ENCODE measurements at places on chromosomes 2 and 18. TPM values are rescaled to one million over a fixed set of nuclear protein-coding genes. Genes with fewer than 3 reads are reported as not detected.

The IL37 gene
- total RNA-seq, result 1.7 TPM

DNA sequence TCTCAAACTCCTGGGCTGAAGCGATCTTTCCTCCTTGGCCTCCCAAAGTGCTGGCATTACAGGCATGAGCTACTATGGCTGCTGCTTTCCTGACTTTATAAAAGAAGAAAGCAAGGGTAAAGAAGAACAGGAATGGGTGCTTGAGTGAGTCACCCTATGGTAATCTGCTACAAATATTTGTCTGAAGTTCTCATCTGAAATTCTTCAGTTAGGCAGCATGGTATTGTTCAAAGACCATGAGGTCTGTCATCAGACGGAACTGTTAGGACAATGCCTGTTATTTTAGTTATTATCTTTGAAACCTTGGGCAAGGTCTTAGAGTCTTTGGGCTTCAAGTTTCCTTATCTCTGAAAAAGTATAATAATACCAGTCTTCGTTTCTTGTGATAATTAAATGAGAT lies 695.8 kb downstream of the RNF144A start:
- DNase-seq, result no peak
- no peak overlapping the region for H3K27ac ChIP-seq
- no peak overlapping the region for H3K4me3 ChIP-seq
- H3K27me3 ChIP-seq, result peaks cover 43% of the 10 kb centered on the region
- no peaks in the 10 kb centered on the region for H3K4me1 ChIP-seq

The BBS5 gene
- 0.38 TPM for total RNA-seq

DNA sequence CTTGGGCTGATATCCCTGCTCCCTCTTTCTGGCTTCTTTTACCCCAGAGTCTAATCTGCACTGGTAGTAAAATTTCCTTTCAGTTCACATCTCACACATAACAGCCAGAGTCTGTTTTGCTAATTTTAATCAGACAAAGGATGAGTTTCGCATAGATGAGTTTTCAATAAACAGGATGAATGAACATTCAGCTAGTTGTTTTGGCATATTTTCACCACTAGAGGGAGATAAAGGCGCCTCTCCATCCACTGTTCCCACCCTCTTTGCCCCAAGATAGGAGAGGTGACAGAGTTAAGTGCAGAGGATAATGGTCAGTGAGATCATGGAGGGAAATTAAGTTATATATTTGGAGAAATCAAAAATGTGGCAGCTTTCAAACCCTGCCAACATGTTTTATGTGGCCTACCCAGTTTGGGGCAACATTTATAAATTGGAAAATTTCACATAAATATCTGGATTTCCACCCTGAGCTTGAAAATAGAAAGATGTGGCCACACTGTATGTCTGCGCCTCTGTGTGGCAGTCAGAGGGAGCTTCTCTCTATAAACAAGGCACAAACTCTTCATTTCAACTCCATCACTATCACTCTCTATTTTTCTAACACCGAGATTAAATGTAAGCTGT lies 48.5 kb upstream of the DTNA start:
- no peak overlapping the region for H3K4me3 ChIP-seq
- H3K27ac ChIP-seq, result no peak overlapping the region
- H3K4me1 ChIP-seq, result peaks cover 5% of the 10 kb centered on the region
- no peak for DNase-seq
- no peaks in the 10 kb centered on the region for H3K27me3 ChIP-seq

DNA sequence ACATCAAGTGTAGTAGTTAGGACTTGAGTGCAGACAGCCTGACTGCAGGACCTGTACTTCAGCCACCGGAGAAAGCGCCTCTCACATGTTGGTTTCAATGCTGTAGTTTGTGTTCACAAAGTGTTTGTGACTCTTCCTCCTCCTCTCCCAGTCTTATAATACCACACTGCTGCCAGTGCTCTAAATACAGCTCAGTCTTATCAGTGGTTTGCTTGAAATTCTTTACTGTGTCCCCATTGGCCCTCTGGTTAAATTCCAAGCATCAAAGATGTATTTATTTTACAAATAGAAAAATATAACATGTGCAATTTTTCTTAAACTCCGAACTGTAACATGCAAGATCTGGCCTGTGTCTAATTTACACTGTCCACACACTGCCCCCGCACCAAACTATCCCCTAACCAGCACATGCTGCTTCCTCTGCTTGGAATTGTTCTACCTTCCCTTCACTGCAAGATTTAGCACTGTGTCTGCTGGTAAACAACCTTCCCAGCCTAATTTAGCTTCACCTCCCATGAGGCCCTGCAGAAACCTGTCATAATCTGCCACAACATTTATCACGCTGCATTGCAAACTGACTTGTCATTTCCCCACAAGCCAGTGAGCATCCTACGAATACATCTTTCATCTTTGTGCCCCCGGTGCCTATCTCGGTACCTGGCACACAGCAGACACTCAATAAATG lies 77.1 kb downstream of the SUMO1 start:
- no peak for DNase-seq
- H3K4me1 ChIP-seq, result no peaks in the 10 kb centered on the region
- no peak overlapping the region for H3K27ac ChIP-seq

DNA sequence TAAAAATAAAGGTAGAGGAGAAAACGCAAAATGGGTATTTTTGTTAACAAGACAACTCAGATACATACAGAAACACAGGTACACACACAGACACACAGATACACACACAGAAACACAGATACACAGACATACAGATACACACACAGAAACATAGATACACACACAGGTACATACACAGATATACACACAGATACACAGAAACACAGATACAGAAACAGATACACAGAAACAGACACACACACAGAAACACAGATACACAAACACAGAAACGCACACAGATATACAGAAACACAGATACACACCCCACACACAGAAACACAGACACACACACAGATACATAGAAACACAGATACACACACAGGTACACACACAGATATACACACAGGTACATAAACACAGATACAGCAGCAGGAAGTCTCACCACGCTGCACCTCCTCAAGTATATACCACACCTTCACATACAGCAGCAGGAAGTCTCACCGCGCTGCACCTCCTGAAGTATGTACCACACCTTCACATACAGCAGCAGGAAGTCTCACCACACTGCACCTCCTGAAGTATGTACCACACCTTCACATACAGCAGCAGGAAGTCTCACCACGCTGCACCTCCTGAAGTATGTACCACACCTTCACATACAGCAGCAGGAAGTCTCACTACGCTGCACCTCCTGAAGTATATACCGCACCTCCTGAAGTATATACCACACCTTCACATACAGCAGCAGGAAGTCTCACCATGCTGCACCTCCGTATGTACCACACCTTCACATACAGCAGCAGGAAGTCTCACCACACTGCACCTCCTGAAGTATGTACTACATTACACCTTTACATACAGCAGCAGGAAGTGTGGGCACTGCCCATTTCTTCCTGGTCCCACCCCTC lies 250.5 kb downstream of the HDAC4 start:
- H3K27me3 ChIP-seq, result no peaks in the 10 kb centered on the region
- no peak overlapping the region for H3K27ac ChIP-seq
- H3K36me3 ChIP-seq, result no peaks in the 10 kb centered on the region

DNA sequence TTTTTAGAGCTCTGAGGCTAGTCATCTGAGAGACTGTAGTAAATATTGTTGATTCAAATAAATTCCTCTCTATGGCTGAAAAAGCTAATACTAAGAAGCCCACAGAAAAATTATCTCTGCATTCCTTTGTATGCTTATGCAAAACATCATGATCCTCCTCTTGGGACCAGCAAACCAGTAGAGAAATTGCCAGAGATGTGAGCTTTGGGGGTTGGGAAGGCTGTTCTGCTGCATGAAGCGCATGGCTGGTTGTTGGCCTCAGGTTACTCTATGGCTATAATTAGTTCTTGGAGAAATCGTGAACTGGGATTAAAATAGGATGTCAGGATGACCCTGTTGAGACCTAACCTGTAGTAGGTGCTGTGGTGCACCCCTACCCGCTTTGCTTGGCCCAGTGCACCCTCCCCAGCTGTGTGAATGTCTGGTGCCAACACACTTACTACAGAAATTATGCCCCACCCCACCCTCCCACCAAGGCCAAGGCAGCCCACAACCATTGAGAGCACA lies 35.5 kb upstream of the C1D start:
- H3K36me3 ChIP-seq, result no peaks in the 10 kb centered on the region
- H3K27ac ChIP-seq, result no peak overlapping the region
- no peaks in the 10 kb centered on the region for H3K27me3 ChIP-seq
- H3K4me3 ChIP-seq, result no peak overlapping the region

DNA sequence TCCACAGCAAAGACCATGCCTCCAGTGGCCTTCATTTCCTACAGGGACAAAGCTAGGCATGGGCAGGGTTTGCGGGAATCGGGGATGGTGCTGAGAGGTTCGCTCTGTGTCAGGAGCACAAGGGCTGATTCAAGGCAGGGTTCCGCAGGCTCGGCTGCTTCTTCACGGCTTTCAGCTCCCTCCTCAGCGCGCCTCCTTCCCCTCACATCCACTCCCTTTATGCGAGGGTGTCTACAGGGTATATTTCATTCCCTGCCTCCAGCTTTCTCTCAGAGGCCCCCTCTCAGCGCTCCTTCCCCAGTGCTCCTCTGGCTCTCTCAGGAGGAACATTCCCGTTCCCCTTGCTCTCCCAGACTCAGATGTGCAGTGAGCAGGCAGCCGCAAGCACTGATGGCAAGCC lies 78.7 kb upstream of the ASB18 start:
- no peak overlapping the region for H3K4me3 ChIP-seq
- H3K27ac ChIP-seq, result no peak overlapping the region
- H3K4me1 ChIP-seq, result no peaks in the 10 kb centered on the region
- DNase-seq, result no peak
- peaks cover 84% of the 10 kb centered on the region for H3K27me3 ChIP-seq
- H3K36me3 ChIP-seq, result no peaks in the 10 kb centered on the region

DNA sequence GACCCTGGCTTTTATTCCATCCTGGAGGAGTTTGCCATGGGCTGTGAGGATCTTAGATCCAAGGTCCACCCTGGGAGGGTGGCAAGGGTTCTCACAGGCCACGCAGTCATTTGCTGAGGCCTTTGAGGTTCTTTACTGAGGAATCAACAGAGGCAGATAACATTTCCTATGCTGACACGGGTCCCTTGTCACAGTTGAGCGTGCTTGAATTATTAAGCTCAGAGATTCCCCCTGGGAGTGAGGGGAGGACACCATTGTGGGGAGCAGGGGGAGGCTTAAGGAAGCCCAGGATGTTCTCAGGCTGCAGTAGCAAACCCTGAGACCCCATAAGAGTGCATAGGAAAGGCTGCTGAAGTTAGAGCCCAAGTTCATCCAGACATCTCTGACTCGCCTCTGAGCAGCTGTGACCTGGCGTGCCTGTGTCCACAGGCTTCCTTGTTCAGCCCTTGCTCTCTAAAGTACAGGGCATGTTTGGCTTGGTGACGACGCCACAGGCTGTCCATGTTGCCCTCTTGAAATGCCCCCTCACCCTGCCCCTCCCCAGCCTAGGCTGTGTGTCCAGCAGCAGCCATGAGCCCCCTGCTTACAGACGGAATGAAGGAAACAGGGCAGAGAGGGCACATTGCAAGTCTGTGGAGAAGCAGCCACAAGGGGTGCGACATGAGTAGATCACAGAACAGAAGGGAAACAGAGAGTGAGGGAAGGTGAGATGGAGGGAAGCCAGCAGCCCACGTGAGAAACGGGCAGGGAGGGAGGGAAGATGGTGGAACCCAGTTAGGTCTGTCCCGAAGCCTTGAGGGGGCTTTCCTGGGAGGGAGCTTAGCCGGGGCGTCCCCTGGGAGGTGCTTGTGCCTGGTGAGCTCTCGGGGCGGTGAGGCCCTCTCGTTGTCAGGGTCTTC lies 34.0 kb downstream of the NAPG start:
- H3K27ac ChIP-seq, result no peak overlapping the region
- no peak for DNase-seq
- no peak overlapping the region for H3K4me3 ChIP-seq
- H3K4me1 ChIP-seq, result no peaks in the 10 kb centered on the region

DNA sequence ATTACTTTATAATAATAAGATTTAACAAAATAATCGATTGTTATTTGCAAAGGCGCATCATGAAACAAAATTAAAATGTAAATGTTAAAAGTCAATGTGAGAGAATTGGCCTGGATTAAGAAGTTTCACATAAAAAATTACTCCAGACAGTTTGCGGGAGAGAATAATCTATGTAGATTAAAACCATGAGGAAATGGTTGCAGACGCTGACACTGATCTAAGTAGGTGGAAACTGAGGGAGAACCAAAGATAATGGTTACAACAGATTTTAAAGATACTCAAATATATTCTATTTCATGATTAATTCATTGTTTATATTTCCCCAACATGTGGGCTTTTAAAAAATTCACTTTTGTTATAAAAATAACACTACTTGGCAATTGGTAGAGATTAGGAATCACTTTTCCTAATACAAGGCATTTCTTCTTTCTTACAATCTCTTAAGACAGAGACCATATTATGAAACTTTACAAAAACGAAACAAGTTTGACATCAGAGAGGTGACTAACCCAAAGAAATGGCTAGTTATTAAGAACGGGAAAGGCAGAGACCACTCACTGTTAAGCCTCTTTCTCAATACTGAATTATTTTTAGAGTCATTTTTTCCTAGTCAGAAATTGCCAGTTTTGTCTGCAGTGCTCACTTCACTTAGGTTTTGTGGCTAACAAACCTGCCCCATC lies 1.6 kb downstream of the KANSL1L start:
- H3K36me3 ChIP-seq, result no peaks in the 10 kb centered on the region
- peak overlapping the region; percentile 83 for H3K4me3 ChIP-seq
- peak overlapping the region; percentile 91 for H3K27ac ChIP-seq
- H3K27me3 ChIP-seq, result no peaks in the 10 kb centered on the region
- peaks cover 17% of the 10 kb centered on the region for H3K4me1 ChIP-seq
